Activated CD8-positive, alpha-beta memory T cell treated with anti-CD3 and anti-CD28 coated beads for 1 hour (primary cell): ENCODE measurements at places on chromosomes 4 and X.

DNA sequence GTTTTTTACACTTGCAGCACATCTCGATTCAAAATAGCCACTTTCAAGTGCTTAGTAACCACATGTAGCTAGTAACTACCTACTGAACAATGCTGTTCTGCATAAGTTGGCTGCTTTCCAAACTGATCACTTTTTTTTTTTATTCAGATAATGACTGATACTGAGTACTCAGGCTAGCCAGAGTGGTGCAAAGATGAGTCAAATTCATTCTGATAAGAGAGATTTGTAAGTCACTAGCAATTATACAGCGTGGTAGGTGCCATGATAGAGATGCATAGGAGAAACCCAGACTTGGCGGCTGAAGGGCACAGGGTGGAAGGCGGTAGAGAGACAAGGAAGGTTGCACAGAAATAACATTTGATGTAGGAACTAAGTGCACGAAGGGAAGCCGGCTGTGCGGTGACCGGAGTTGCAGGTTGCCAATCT, 357 bp upstream of the IGBP1 start:
- DNase-seq, result no peak

DNA sequence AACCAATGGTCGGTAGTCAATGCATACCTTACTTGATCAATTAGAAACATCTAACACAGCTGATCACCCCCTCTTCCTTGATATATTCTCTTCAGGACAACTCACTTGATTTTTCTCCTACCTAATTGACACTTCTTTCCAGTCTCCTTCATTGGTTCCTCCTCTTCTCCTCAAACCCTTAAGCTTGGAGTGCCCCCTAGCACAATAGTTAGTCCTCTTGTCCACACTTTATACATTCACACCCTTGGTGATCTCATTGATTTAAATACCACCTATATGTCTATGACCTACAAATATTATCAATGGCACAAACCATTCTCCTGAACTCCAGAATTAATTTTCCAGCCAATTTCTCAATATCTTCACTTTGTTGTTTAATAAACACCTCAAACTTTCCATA, 724.0 kb downstream of the ADGRL3 start:
- DNase-seq, result no peak

DNA sequence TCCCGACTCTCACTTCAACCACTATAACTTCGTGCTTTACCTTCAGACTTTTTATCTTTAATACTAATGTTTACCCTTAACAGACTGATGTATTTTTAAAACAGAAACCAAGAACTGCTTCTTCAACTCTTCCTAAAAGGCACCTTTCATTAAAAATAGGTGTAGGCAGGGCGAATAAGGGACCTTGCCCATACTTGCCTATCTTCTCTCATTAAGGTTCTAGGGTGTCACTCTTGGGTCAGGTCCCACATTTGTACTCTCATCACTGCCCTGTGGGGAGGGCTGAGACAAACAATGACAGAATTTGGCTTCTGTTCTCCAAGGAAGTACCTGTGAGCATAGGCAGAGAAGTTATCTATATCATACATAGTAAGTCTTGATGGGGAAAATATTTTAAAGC, 69.7 kb downstream of the ANKRD50 start:
- no peak for DNase-seq

DNA sequence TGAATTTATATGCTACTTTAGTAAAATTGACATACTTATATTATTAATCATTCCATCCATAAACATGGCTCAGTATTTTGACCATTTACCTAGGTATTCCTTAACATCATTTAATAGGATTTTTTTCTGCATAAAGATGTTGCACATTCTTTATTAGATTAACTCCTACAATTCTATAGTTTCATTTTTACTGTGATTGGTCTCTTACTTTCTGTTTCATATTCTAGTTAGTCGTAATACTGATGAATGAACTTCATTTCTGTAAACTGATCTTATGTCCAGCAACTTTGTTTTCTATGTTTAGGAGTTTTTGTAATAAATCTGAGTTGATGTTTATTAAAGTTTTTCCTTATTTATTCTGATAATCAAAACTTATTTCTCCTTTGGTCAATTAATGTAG, 278.2 kb upstream of the CXXC4 start:
- no peak for DNase-seq

DNA sequence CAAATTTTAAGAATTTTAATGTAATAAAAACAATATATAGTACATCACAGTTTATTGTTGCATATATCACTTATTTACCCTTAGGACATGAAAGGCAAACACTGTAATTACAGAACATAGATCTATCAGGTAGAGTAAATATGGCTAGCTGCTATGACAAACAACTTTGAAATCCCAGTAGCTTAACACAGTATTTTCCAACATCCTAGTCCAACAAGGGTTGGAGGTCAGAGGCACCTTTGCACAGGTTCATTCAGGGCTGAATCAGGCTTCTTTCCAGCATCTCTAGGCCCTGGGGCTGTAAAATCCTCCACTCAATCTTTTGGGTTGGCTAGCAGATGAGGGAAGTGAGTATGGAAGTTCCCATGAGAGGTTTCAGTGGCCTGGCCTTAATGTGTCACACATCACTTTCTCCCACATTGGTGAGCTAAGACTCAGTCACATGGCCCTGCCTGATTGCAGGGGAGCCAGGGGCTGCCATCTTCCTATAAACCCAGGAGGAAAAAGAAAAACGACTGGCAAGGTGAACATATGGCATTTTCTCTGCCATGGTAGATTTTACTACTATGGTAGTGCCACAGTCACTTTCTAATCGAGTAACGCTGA, 32.9 kb downstream of the HERC6 start:
- no peak for DNase-seq

- DNase-seq, result no peak
These were observed 106.5 kb downstream of the ATP11C start for GRCh38 chrX:139826065-139827044.

DNA sequence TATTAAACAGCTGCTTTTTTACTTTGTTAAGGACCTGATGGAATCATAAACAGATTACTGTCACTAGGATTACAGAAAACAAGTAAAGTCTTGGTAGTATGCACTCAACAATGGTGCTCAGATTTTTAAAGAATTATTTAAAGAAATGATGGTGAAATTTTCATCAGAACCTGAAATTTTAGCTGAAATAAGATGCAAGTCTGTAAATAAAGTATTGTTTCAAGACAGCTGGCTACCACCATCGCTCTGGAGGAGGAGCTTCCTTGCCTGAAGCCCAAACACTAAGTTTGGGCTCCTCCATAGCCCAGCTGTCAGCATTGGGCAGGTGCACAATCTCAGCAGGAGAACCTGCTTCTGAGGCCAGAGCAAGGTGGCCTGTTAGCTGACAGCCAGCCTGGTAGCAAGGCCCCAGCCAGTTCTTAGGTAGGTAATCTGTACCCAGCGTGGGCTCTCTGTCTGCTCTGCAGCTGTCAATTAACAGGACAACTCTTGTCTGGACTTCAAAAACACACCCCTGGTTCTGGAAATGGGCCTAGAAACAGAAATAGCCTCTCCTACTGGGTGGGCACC, 4.6 kb downstream of the GAB1 start:
- DNase-seq, result no peak

GRCh38 chrX:96685210-96686099, 813 bp downstream of the DIAPH2 start:
- DNase-seq, result no peak

- no peak for DNase-seq
These were observed 33.0 kb upstream of the RAB9B start for GRCh38 chrX:103864886-103865534.

GRCh38 chrX:3771766-3772165, 58.3 kb upstream of the PRKX start:
- DNase-seq, result no peak

DNA sequence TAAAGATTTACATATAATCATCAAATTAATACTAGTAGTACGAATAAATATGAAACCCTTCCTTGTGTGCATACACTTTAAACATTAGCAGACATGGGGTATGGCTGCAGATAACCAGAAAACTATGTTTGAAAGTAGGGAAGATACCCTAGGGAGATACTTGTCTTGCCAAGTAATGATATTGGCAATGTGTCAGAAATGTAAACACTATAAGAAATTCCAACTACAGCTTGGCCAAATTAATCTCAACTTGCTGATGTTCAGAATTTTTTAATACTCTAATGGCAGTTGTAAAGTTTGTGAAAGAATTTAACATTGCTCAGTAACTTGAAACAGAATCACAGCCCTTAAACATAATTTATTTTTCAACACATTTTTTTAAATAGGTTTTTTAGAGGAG, 27.4 kb upstream of the HPGD start:
- no peak for DNase-seq
